Pons (tissue), 1 donor: ENCODE measurements at places on chromosomes 7 and 10.

DNA sequence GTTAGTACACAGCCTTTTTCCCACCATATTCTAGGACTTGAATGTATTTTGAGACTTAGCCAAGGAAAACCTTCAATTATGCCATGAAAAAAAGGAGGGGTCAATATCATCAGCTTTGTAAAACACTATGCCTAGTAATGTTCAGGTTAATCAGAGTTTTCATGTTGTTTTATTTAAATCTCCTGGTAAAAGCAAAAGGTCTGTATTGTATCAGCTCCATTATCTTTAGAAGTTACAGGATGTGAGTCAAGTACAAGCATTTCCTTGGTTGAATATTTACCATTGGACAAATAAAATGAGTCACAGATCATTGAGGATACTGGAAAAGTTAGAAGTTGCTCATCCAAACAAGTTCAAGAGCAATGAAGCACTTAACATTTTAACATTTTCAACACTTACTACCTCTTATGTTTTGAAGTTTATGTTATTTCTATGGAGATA lies 89.9 kb upstream of the CAPZA2 start:
- DNase-seq, result no peak

GRCh38 chr7:77653572-77653971 lies 42.7 kb upstream of the RSBN1L start:
- no peak for DNase-seq

GRCh38 chr10:125779403-125780327 lies 4.0 kb upstream of the MMP21 start:
- DNase-seq, result no peak

DNA sequence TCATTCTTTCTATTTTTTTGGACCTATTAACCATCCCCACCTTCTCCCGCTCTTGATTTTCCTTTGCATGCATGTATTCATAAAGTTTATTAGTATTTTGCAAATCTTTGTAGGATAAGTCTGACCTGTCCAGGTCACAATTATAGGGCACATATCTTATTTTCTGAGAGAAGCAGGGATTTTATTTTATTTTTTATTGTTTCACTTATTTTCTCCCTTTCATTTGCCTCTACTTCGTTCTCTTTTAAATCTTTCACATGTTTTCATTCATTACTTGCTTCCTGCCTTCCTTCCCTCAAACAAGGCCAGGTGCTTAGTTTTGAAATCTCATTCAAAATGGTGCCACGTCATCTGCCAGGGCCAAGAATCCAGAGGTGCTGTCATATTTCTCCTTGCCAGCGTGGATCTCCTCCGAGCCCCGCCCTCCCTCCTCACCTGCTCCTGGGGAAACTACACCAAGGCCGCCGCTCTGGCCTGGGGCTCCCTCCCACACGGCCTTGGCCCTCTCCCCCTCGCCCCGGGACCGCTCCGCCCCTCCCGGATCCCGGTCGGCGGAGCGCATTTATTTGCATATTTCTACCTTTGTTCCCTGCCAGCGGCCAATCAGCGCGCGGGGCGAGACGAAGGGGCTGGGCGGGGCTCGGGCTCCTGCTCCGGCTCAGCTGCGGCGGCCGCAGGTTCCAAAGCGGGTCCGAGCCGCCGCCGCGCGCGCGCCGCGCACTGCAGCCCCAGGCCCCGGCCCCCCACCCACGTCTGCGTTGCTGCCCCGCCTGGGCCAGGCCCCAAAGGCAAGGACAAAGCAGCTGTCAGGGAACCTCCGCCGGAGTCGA lies at the start of gene TSPAN13:
Gene TSPAN13, plus strand, starts transcription at position 654 of the 830 bp plus-strand sequence. CDS start 213 bp downstream, outside the sequence.
- peak; percentile 14 for DNase-seq

DNA sequence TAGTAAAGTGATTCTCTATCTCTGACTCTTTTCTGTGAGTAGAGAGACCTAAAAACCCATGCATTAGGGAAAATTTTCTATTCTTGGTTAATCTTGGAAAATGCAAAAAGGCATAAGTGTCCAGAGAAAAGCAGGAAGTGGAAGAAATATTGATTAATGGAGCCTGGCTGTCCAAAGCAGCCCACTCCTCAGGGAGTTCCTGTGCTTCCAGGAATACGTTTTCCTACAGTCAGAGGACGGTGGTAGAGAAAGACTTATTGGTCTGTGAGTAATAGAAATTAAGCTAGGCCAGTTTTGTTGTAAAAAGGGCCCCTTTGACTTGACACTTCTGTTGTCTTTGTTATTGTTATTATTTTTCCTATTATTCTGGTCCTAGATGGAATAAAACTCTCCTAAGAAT lies 157.8 kb downstream of the NRP1 start:
- DNase-seq, result no peak

DNA sequence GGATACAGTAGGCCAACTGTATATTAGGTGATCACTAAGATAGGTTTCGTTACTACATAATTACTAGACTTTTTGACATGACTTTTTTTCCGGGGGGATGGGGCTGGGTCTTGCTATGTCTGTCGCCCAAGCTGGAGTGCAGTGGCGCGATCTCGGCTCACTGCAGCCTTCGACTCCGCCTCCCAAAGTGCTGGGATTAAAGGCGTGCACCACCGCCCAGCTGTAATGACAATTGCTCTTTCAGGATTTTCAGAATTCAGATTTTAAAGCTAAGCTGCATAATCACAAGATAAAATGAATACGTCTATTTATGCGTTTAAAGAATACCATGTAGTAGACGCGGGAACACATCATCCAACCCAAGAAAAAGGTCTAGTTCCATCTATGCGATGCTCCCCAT lies 982 bp downstream of the IDI1 start:
- no peak for DNase-seq

- DNase-seq, result no peak
Observed at GRCh38 chr10:73758704-73759511, 14.7 kb downstream of the SEC24C start.

DNA sequence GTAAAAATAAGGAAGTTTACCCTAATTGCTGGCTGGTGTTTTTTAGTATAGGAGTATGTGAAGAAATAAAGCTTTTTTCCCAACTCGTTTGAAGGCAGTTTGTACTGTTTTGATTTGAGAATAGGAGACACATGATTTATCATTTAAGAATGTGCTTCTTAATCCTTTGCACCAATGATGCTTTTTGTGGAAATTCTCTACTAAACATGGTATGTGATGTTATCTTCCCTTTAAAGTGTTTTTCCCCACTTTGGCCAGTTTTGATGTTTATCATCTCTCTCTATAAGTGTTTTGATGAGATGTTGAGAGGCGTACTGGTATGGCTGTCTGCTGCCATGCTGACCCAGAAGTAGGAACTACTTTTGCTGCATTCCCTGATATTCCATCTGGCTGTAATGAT lies 85.1 kb downstream of the SUGCT start:
- no peak for DNase-seq

DNA sequence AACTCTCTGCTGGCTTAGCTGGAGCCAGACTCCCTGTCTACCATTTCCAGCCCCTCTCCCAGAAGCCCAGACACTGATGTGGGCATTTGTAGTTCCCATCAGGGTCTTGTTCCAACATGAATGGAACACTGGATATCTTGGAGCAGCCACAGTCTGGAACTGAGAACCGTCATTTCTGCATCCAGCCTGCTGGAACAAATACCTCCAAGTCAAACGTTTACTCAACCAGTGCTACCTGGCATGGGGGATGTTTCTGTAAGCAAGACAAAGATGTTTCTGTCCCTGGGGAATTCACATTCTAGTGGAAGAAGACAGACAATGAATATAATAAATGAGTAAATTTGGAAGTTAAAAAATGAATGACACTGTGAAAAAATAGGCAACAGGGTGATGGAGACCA lies 70.8 kb upstream of the ZNF438 start:
- DNase-seq, result no peak

- no peak for DNase-seq
Observed at GRCh38 chr7:80907141-80907601, 11.7 kb downstream of the SEMA3C start.

DNA sequence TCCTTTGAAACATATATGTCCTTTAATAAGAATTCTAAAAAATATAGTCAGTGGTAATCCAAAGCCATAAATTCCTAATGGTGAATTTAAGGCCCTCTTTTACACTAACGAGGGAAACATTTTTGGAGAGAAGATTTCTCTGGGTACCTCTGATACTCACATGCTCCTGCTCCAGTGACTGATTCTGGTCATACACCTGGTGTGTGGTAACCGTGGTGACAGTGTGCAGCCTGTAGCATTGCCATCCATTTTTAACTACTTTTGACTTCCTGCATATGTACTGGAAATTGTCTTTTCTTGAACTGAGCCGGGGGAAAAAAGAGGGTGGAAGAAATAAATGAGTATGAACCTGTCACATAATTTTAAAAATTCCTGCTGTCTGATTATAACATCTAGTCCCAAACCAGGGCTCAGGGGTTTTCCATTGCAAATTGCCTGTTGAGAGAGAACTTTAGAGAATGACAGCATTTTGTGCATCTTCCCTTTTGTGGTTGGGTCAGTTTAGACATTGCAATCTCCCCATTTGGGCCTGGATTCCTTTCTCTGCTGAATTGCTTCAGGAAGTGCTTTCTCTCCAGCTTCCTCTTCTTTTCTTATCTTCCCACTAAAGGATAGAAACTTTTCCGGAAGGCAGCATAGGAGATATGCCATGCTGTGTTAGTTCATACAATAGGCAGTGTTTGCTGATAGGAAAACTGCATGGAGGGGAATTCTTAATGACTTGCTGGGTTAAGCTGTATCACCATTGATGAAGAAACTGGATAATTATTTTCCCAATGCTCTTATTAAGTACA lies 125.5 kb downstream of the GRM3 start:
- no peak for DNase-seq

GRCh38 chr7:52719677-52720076 lies 315.8 kb upstream of the POM121L12 start:
- DNase-seq, result no peak

- peak; percentile 43 for DNase-seq
Observed at GRCh38 chr10:75613685-75614504, 182.5 kb downstream of the LRMDA start.

- DNase-seq, result no peak
Observed at GRCh38 chr7:132183781-132184380, 392.4 kb downstream of the PLXNA4 start.

- peak; percentile 4 for DNase-seq
Observed at GRCh38 chr10:28177944-28178637, 124.8 kb downstream of the MPP7 start.

DNA sequence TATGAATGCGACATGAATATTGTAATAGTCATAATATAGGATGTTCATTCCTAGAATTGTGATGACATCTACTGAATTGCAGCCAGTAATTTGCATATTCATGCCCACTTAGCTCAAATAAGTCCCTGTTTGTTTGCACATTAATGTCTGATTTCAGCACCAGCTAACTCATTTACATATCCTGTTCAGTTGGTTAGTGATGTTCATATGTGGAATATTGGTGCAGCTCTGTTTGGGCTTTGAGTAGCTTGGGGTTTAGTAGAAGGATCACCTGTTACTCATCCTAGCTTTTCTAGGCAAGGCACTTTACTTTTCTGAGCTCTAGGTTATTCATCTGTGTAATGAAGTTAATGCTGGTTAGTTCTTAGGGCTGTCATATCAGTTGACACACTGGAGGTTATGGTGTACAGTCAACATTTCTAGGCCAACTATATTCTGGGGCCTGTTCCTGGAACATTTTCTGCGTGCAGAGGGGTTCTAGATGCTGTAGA lies 238.4 kb downstream of the EXOC4 start:
- DNase-seq, result no peak

DNA sequence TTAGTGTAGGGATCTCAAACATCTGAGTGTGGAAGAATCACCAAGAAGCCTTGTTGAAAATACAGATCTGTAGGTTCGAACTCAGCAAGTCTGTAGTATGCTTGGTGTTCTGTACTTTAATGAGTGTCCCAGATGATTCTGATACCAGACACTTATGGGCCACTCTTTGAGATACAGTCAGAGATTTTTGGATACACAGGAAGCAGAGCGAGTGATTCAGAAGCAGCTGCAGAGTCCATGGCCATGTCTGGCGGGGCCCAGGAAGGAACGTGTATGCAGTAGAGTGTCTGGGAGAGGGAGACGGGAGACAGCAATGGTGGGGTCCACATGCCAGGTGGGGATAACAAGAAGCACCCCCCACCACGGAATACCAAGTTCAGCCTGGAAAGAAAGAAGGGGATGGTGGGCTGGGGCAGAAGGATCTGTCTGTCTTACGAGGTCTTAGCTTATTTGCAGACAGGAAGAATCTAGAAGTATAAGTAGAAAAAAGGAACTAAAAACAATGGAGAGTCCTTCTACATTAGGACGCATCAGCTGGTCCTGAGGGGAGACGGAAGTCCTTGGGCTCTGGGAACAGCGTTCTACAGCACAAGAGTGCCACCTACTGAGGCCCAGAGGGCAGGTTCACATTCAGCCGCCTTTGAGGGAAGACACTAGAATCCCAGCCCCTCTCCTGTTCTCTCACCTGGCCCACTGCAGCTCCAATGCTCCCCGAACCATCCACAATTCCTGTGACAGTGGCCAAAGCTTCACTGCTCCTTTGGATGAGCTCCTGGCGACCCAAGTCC lies 55.4 kb downstream of the SLC37A3 start:
- peak; percentile 86 for DNase-seq

DNA sequence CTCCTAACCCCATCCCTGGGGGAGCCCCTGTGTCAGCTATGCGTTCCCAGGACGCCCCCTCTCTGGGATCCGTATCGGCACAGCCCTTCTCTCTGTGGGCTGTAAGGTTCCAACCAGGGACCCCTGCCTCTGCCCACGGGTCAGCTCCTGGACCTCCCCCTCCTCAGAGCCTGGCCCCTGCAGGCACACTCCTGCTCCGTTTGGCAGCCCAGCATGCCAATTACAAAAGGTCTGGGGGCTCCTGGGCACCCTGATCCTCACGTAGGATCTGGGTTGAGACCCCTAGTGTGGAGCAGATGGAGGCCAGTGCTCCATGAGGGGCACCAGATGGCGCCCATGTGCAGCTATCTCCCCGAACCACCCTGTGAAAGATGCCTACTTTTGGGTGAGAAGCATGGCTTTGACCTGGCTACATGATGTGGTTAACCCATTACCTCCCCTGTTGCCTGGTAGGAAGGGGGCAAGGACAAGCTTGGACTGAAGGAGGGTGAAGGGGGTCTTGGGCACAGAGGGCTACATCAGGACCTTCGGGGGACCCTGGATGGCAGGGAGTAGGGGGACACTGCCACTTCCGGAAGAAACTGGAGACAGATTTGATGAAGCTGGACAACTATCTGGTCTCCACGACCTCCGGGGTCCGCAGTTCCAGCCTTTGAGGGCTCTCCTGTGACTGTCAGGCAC lies 9.0 kb downstream of the TACR2 start:
- no peak for DNase-seq

GRCh38 chr10:96450529-96451207 lies 63.1 kb downstream of the TLL2 start:
- DNase-seq, result no peak

DNA sequence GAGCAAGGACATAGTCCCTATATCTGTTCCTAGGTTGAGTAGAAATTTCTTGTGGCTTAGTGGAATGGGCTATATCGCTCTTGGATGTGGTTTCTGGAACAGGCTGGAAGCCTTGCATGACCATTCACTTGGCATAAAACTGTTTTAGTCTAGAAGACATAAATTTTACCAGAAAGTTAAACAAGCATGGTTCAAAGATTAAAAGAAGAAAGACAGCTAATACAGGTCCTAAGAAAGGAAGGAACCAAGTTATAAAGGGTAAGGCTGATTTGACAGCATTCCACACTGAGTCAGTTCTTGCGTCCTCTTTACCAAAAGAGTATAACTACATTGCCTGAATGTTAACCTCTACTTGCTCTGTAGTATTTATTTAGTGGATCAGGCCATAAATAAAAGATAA lies 724.2 kb downstream of the SORCS1 start:
- DNase-seq, result no peak
